AG08396 (cell line): ENCODE measurements at places on chromosomes 5 and 9.

- peak; percentile 49 for DNase-seq
Measured at GRCh38 chr9:107484117-107484723, 5.3 kb downstream of the KLF4 start.

DNA sequence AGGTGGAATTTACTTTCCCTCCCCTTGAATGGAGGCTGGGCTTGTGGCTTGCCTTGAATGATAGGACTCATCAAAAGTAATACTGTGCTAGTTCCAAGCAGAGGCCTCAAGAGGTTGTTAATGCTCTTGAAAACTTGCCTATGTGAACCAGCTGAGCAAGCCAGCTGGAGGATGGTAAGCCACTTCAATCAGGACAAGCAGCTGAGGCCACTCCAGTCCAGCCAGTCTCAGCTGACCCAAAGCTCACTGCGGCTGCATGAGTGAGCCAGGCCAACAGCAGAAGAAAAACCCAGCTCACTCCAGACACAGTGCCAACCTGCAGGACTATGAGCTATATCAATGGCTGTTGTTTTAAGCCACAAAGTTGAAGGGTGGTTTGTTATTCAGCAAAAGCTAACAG is 182.8 kb downstream of the MCTP1 start:
- DNase-seq, result no peak

- DNase-seq, result peak; percentile 93
Measured at GRCh38 chr9:127561491-127562278, 50.4 kb upstream of the STXBP1 start.

- no peak for DNase-seq
Measured at GRCh38 chr5:23007236-23007635, 154.1 kb upstream of the CDH12 start.

DNA sequence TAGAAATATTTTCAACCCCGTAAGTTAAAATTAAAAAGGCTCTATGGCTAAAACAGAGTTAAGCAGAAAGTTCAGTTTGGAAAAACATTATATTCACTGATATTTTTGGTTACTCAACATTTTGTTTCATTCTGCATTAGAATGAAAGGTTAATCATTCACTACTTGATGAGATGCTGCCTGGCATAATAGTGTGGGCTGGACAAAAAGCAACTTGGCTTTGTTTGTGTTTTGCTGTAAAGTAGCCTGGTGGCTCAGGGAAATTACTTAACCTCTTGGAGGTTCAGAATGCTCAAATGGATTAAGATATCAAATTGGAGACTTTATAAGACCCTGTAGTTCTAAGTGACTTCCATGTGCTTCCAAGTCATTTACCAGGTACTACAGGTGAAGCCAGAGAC is 367.4 kb upstream of the TRPC7 start:
- no peak for DNase-seq
